ENCODE measurements at places on chromosomes 7 and 10.

DNA sequence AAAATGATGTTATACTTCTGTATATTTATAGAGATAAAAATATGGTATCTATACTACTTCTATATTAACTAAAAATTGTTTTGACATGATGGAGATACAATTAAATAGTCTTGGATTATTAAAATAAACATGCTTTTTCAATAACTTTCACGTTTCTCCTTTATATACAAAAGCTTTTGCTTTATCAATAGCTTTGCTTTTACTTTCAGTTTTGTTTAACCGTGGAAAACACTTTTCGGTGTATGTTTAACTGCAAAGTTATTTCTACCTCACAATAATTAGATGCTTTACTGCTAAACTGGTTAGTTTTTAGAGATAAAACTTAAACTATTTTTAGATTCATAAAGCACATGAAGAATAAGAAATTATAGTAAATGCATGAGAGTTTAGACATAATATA, 432.1 kb upstream of the PCDH15 start:
- no peak for DNase-seq

DNA sequence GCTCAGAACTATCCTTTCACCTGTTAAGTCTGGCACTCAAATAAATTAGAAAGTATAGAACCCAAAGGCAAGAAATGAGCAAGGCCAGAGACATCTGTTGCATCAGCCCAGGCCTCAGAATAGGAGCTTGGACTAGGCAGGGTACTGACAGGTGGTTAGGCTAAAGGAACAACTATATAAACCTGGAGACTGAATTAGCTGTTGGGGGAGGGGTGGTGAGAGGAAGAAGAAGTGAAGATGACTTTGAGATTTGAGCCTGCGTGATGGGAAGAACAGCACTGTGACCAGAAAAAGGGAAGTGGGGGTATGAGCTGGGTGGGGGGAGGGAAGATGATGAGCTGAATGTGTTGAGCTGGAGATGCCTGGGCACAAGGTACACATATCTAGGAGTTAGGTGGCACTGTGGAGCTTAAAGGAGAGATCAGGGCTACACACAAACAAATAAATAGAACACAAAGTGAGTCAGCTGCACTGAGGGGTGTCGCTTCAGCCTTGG, 244.7 kb downstream of the PTEN start:
- DNase-seq, result no peak

DNA sequence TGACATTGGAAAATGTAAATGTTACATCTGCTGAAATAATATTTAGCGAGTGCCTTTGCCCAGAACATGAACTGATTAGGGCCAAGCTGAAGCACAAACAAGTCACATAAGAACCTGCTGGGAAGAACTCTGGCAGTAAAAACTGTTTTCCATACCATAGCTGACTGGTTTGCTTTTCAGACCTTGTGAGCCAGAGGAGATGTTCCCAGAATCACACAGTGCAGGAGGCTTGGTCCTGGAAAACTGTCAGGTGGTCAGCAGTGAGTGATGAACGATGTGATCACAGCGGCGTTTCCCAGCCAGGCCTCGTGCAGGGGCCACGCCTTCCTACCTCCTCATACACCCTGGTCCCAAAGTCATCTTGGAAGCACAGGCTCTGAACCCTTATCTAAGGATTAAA, 164.2 kb upstream of the EEPD1 start:
- no peak for DNase-seq

DNA sequence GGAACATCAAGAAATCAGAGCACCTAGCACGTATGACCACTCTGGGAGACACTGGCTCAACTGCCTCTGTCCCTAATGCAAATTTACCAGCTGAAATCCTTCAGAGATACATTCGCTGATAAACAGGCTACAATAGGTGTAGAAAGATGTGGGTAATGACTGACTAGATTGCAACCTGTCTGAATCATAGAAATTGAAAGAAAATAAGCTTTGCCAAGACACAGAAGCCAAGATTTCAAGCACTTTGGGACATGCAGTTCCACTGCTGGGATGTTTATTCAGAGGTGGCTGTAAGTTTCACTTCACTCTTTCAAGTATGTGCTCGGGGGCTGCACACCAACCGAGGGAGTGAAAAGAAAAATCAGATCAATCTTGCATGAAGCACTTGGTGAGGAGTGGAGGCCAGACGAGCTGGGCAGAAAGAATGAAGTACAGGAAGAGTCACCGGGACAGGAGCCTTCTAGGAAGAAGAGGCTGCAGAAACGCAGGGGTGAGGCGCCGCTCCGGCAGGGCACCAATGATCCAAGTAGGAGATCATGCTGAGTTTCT, 276.7 kb downstream of the PARD3 start:
- DNase-seq, result no peak

- no peak for DNase-seq
These were observed 50.3 kb upstream of the DOCK1 start for GRCh38 chr10:126854726-126855495.
